ENCODE measurements at places on chromosomes 11 and 22.

GRCh38 chr11:105811242-105811641 lies 201.4 kb downstream of the GRIA4 start:
- DNase-seq: no peak

DNA sequence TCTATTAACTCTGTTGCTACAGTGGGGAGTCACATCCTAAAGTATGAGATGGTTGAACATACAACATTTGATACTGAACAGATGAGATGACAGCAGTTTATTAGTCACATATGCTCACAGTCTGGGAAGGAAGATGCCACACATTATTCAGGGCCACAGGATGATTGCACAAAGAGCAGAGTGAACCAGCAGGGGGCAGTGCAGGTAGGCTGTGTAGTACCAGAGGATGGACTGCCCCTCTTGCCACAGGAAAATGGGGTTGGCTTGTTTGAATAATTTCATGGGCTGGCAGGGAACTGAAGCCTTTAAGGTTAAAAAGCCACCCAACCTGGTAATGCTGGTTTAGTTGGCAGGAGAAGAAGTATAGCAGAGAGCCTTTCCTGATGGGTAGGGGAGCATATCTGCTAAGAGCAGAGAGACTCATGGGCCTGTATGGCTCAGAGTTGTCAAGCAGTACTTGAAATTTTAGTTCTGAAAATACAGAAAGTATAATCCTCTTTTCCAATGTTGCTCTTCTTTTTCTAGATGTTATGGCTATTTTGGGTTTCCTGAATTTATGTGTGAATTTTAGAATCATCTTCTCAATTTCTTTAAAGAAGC lies 180.4 kb upstream of the B3GAT1 start:
- peak; percentile 10 for DNase-seq

GRCh38 chr11:112583261-112583893 lies 322.7 kb upstream of the PLET1 start:
- no peak for DNase-seq

DNA sequence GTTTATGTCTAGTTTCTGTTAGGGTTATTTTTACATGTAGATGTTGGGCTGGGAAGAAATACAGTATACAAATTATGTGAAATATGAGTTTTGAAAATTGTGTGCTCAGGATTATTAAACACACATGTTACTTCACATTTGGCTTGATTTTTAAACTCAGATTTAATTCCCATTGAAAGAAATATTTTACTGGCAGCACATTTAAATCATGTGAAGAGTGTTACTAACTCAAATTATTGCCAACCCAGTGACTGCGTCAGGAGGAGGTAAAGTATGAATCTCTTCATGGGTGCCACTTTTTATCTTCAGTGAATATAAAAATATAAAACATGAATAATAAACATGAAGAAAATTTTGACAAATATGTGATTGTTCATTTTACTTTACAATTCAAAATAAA lies 457.5 kb upstream of the CCDC179 start:
- DNase-seq: no peak

DNA sequence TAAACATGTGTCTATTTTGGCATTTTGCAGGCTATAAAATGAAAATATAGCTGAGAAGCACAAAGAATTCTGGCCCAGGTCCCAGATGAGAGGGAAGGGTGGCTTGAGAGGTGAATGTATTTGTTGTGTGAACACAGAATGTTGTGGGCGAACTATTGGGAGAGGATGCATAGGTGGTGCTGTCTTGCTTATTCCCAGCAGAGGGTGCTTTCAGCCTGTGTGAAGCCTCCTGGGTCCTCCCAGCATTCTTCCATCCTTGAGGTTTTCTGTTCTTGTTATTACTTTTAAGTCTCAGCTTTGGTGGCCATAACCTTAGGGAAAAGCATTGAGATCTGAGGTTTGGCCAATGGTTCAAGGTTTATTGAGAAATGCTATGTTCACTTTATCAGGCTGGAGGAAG lies 108.7 kb upstream of the SNX19 start:
- DNase-seq: no peak

- peak; percentile 39 for DNase-seq
Measured at GRCh38 chr22:20606041-20606783, 98.8 kb downstream of the MED15 start.

DNA sequence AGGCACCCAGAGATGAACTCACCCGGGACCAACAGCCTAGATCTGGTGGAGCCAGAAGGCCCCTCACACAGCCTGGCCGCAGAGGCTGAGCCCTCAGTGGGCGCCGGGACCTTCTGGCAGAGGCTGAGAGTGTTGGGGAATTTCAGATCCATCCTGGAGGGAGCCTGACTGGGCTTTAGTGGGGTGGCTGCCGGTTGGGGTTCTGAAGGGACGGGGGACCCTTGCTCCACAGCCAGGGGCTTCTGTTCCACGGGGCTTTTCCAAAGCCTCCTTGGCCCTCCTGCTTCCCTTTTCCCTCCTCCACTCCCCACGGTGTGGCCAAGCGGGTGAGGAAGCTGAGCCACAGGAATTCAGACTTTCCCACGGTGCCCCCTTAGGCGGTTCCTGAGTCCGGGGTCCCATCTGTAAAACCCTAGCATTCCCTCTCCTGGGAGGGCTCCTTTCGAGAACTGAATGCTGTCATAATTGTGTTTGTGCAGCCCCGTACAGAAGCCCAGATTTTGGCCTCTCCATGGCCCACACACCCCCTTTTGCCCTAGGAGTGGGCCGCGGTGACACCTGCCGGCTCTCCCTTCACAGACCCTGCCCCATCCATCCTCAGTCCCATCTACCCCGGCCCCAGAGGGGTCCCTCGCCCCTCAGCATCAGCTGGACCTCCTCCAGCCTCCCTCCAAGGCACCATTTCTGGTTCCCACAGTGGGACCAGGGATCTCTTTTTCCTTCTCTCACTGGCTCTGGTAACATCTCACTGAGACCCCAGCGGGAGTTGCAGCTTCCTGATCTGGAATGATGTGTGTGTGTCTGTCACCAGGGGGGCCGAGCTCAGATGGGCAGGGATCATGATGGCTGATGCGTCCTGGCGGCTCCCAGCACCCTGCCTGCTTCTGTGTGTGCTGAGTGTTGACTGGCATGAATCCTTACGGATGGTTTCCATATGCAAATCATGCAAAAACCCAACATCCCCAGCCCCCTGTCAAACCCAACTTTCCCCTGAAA lies 1048.4 kb downstream of the TBC1D22A start:
- DNase-seq: no peak

- no peak for DNase-seq
Measured at GRCh38 chr11:92740276-92740675, 229.2 kb upstream of the MTNR1B start.

GRCh38 chr11:83613767-83614121 lies 327.6 kb upstream of the CCDC90B start:
- DNase-seq: no peak

GRCh38 chr11:113091481-113091780 lies 130.2 kb downstream of the NCAM1 start:
- DNase-seq: no peak

- no peak for DNase-seq
Measured at GRCh38 chr11:12073436-12073835, 37.0 kb upstream of the MICAL2 start.

- no peak for DNase-seq
Measured at GRCh38 chr22:26898946-26899605, 241.7 kb downstream of the MIAT start.
